ENCODE measurements at places on chromosomes 6 and 20.

- DNase-seq: peak; percentile 54
Measured at GRCh38 chr6:132768051-132768517, 10.4 kb upstream of the VNN2 start.

DNA sequence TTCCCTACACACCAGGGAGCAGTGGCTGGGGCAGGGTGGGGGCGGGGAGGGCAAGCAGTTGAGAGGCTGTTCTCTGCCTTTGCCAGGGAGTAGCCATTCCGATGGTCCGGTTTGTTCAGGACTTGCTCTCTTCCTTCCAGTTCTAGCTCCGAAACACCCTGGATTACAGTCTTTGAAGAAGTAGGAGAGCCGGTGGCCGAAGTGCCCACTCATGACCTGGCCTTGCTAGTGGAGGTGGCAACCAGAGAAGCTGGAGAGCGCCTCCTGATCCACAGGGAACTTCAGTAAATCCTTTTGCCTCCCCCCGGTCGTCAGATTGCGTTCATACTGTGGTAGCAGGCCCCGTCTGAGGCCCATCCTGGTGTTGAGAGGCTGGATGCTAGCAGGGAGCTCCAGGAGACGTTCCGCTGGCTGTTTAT lies 92.8 kb downstream of the ARID1B start:
- DNase-seq: no peak

GRCh38 chr6:49052901-49053300 lies 410.2 kb downstream of the MMUT start:
- DNase-seq: no peak

DNA sequence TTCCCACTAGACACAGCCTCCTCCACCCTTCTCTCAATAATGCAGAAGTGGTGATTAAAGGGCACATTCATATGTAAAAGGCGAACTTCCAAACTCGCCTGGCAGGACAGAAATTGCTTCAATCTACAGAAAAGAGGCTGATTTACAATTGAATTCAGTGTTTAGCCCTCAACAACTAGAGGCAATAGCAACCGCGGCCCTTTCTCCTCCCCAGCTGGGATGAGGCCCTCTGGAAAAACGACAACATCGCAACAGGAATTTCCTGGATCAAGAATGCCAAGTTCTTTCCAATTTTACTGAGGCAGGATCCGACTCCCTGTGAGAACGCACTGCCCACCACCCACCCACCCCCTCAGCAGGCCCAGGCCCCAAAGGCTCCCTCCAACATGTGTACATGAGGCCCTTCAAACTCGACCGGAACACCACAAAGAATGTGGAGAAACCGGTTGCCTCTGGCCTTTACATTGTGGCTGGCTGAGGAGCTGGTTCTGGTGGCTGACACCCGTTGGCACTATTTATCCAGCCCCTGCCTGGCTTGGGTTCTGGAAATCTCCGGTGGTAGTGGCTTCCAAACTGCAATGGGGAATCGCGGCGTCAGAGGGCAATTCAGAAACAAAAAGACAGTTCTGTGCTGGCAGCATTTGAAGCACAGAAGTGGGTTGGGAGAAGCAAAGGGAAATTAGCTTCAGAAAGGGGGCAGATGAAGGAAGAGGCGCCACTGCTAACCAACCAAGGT lies 36.8 kb downstream of the ZMYND8 start:
- no peak for DNase-seq

GRCh38 chr6:16800942-16801341 lies 39.7 kb upstream of the ATXN1 start:
- no peak for DNase-seq

DNA sequence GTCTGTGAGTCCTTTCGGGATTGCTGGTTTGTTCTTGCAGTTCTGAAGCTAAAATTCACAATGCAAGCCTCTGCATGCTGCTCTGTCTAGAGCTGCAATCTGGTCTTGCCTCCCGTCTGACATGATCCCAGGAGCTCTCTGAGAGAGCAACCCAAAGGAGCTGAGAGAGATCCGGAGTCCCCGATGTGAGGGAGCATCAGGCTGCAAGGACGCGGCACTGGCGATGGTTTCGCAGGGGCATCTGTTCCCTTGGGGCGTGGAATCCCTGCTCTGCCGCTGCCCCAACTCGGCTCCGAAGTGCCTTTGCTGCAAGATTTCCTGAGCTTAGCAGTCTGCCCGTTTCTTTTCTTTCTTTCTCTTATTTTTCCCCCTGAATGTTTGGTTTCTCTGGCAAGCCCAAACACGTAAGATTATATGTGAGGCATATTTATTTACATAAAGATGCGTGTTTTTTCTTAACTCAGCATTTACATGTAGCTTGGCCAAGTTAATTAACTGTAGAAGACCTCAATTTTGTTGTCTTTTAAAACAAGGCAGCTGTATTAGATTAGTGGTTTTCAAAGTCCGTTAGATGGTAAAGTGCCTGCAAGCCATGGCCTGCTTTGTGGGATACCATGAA lies 873.0 kb downstream of the KIF16B start:
- no peak for DNase-seq

GRCh38 chr6:39849228-39849627 lies 57.1 kb downstream of the DAAM2 start:
- DNase-seq: no peak

GRCh38 chr6:2179241-2179640 lies 66.2 kb downstream of the GMDS start:
- DNase-seq: no peak

GRCh38 chr20:61119794-61120410 lies 132.2 kb upstream of the CDH4 start:
- DNase-seq: no peak

GRCh38 chr6:105557291-105557690 lies 154.4 kb upstream of the PREP start:
- DNase-seq: no peak

DNA sequence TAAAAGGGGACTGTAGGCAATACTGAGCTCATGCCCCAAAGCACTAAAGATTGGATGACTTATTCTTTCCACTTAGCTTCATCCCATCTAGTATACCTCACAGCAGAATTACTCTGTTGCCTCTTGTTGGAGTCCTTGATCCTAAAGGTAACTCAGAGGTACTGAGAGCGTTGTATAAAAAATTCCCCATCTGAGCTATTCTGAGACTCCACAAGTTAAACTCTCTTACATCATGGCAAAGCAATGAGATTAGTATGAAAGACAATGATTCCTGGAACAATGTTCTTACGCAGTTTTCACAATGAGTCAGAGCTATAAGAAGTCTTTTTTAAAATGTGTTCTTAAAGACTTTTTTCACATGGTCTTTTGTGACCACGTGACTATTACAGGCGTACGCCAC lies 370.1 kb downstream of the ADGRB3 start:
- DNase-seq: no peak

- no peak for DNase-seq
Measured at GRCh38 chr6:12423832-12424231, 133.7 kb downstream of the EDN1 start.
